NCI-H446 (cell line): ENCODE measurements at places on chromosomes 7 and 10.

- DNase-seq: no peak
These were observed 116.0 kb downstream of the VTI1A start for GRCh38 chr10:112562809-112563663.

DNA sequence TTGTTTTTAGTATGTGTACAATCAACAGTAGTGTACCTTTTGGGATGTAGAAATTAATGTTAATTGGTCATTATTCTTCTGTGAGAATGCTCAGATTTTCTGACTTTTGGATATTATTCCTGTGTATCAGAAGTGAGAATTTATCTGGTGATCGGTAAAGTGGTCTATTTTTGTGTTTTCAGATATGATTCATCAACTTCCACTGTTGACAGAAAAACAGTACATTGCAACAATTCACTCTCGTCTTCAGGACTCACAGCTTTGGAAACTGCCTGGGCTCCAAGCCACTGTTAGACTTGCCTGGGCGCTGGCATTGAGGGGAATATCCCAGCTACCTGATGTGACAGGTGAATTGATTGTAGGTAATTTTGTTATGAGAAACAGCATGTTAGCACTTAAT, 20.9 kb downstream of the NUP205 start:
- DNase-seq: no peak

DNA sequence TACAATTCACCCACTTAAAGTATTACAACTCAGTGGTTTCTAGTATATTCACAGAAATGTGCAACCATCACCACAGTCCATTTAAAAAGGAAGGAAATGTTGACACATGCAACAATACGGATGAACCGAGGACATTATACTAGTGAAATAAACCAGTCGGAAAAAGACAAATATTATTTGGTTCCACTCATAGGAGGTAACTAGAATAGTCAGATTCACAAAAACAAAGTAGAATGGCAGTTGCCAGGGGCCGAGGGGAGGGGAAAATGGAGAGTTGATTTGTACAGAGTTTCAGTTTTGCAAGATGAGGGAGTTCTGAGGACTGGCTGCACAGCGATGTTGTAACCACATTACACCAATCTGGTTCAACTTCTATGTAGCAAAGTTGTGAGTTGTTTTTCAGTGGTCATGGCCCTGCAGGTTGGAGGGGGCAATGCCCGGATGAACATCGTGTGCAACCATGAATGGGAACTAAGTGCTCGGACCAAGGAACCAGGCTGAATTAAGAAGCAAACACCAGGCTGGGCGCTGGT, 17.6 kb upstream of the TNPO3 start:
- DNase-seq: no peak

GRCh38 chr10:52145636-52146035, 168.4 kb upstream of the DKK1 start:
- DNase-seq: no peak

DNA sequence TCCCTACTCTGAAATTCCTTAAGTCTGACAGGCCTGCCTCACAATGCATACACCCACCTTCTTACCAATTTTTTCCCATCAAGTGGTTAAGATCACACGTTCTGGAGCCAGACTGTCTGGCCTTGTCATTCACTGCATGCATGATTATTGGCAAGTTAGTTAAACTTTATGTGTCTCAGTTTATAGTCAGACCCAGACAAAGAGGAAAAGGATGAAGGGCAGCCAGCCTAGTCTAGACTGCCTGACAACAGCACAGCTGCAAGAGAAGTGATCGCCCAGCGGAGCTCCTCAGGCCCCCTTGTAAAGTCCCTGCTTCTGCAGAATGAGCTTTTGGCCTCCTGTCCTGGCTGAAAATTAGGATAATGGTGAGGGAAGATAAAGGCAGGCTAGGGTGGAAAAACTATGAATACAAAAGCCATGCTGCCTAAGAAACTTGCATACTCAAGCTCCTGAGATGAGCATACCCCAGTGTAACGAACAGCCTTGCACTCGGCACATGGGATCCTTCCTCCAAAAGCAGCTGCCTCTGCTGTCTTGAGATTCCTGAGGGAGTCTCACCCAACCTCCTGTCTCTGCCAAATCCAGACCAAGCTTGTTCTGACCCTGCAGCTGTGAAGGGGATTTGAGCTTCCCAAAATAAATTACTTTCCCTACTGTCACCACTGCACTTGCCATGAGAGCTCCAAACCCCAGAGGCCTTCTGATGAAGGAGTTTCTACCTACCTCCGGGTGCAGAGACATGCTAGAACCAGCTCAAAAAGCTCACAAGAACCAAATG, 26.7 kb upstream of the MRLN start:
- DNase-seq: no peak

DNA sequence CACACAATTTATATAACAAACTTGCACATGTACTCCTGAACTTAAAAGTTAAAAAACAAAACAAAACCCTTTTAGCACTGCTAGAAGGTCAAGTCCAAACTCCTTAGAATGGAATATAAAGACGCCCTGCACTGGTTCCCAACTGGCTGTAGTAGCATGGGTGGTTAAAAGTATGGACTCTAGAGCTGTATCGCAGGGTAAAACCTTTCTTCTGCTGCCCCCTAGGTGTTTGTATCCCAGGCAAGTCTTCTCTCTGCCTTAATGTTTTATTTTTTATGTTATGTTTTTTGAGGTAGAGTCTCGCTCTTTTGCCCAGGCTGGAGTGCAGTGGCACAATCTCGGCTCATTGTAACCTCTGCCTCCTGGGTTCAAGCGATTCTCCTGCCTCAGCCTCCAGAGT, 35.2 kb downstream of the LSMEM1 start:
- DNase-seq: no peak
